IPS-NIHi11 (cell line): ENCODE measurements at places on chromosomes 16 and 17.

- peak; percentile 17 for DNase-seq
These were observed 17.1 kb upstream of the PDXDC1 start for GRCh38 chr16:14957576-14958322.

DNA sequence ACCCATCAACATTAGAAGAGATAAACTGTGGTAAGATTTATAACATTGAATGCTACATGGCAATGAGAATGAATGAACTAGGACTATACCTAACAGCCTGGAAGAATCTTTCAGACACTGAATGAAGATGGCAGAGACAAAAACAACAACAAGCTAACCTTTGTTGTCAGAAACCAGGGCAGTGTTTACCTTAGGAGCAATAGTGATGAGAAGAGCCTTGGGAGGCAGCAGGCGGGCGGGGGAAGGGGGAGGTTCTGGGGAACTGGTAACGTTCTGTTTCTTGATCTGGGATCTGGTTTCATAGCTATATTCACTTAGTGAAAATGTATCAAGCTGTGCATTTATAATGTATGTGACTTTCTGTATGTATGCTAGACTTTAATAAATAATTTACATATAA, 139.0 kb upstream of the TNRC6C start:
- no peak for DNase-seq

DNA sequence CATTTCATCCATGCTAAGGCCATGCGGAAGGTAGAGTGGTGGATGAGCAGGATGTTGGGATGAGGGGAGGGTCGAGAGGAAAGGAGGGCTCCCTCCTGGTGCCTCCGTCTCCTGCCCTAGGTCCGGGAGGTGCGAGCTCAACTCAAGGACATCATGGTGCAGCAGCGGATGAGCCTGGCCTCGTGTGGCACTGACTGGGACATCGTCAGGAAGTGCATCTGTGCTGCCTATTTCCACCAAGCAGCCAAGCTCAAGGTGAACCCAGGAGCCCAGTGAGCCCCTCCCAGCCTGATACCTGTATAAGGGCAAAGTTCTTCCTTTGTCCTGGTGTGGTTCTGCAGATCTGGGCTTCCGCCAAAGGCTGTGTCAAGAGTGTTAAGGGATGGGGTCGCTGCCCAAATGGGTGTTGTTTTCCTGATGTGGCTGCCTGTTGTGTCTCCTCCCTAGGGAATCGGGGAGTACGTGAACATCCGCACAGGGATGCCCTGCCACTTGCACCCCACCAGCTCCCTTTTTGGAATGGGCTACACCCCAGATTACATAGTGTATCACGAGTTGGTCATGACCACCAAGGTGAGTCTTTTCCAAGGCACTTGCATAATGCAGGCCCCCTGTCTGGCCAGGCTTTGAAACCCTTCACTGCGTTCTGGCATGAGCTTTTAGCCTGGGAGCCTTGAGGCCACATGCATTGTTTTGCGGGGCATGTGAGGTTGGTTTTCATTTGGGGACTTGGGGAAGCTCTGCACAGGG, 14.9 kb downstream of the DHX38 start:
- no peak for DNase-seq

GRCh38 chr17:78725448-78726021, 56.5 kb downstream of the CYTH1 start:
- no peak for DNase-seq

GRCh38 chr17:72967977-72968585, 124.4 kb downstream of the SLC39A11 start:
- no peak for DNase-seq

GRCh38 chr16:48052731-48053417, 102.9 kb downstream of the ABCC12 start:
- DNase-seq: no peak

GRCh38 chr17:42673885-42674754, 2.7 kb downstream of the PLEKHH3 start:
- peak; percentile 75 for DNase-seq

GRCh38 chr17:76492989-76493501, 8.2 kb downstream of the RHBDF2 start:
- DNase-seq: no peak

GRCh38 chr16:31362476-31363405, 7.8 kb downstream of the ITGAX start:
- no peak for DNase-seq
